Kidney glomerular epithelial cell (primary cell): ENCODE measurements at places on chromosomes 4 and X.
A peak's percentile ranks its signal among the peaks of the same experiment; 100 is the strongest.

DNA sequence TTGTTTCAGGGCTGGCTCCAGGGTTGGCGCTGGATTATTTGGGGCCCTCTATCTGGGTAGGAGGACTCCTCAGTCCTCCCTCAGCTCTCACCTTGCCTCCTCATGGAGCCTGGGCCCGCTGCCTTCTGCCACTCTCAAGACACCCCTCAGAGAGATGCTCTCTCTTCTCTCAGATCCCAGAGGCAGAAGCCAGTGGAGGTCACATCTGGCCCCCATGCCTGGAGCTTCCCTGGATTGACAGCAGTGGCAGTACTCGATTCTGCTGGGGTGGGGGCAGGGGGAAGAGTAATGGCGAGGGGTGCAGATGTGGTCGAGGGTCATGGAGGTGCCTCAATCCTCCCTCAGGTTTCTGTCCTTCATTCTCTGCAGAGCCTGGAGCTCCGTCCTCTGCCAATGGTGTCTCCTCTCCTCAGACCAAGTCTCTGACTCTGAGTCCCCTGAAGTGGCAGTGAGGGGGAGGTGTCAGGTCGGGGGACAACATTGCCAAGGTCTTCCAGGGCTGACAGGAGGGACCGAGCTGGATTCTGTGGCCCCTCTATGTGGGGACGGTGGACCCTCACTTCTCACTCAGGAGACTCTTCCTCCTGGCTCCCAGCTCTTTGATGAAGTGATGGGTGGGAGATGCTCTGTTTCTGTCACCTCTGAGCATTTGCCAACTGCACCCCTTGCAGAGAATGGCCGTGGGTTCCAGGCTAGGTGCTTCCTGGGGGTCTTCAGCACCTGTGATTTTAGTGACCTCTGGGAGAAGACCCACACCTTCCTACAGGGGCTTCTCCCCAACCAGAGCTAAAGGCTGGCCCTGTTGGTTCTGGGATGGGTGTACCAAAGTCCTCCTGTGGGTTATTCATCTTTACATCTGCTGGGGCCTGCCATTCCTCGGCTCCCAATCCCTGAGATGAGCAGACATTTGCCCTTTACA is 10.9 kb upstream of the HSFX1 start:
- no peak for DNase-seq

GRCh38 chr4:111283066-111283677 is 660.3 kb upstream of the PITX2 start:
- peak; percentile 67 for DNase-seq

GRCh38 chr4:52685316-52685715 is 26.2 kb upstream of the USP46 start:
- no peak for DNase-seq

DNA sequence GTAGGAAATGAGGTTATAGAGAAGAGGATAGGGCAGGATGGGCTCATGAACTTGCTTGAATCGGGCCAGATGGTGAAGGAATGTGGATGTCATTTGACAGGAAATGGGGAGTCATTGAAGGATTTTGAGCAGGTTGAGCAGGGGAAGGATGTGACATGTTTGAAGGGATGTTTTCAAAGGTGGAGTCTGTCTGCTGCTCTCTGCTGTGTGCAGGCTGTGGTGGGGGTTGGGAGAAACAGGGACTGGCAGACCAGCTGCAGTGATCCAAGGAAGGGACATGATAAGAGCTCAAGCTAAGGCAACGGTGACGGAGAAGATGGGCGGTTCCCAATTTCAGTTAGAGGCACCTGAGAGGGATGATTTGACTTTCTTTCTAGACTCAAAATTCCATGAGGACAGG is 14.0 kb upstream of the XPNPEP2 start:
- DNase-seq, result no peak
